ENCODE measurements at places on chromosomes 5 and 9. TPM values are rescaled to one million over a fixed set of nuclear protein-coding genes. Genes with fewer than 3 reads are reported as not detected.

The SLC35D2 gene
- 20.0 TPM for total RNA-seq

The PTPN3 gene
- total RNA-seq = 2.6 TPM

The NRARP gene
- total RNA-seq = 18.7 TPM

The RELL2 gene
- total RNA-seq = 6.1 TPM

The PIP5K1B gene
- total RNA-seq = not detected

The GABBR2 gene
- total RNA-seq = 1.2 TPM

The CCIN gene
- total RNA-seq = under 0.01 TPM

The PCDHB4 gene
- total RNA-seq = 0.22 TPM

The EFNA5 gene
- total RNA-seq = 72.8 TPM

The IL7R gene
- 1.3 TPM for total RNA-seq

The IFNA21 gene
- not detected for total RNA-seq

The SOX30 gene
- not detected for total RNA-seq

The CDX1 gene
- total RNA-seq = not detected

The RAPGEF1 gene
- total RNA-seq = 35.3 TPM

The PKD2L2 gene
- not detected for total RNA-seq

The SYK gene
- total RNA-seq = not detected

The CCDC192 gene
- not detected for total RNA-seq

The STPG3 gene
- not detected for total RNA-seq

The DDX4 gene
- total RNA-seq = not detected

The ATOSB gene
- 5.6 TPM for total RNA-seq

The MVB12B gene
- 7.6 TPM for total RNA-seq

The SREK1 gene
- total RNA-seq = 33.8 TPM

The VPS13A gene
- total RNA-seq = 15.9 TPM

The FOXD4L3 gene
- total RNA-seq = not detected
